ENCODE measurements at places on chromosomes 3 and 15.

- no peak for DNase-seq
Measured at GRCh38 chr3:170137986-170138385, 43.5 kb downstream of the PHC3 start.

- no peak for DNase-seq
Measured at GRCh38 chr3:46959161-46959511, 17.4 kb downstream of the CCDC12 start.

GRCh38 chr3:146590521-146590920, 14.6 kb downstream of the PLSCR5 start:
- DNase-seq: no peak

GRCh38 chr3:178465260-178466180, 70.7 kb upstream of the KCNMB2 start:
- peak; percentile 15 for DNase-seq

DNA sequence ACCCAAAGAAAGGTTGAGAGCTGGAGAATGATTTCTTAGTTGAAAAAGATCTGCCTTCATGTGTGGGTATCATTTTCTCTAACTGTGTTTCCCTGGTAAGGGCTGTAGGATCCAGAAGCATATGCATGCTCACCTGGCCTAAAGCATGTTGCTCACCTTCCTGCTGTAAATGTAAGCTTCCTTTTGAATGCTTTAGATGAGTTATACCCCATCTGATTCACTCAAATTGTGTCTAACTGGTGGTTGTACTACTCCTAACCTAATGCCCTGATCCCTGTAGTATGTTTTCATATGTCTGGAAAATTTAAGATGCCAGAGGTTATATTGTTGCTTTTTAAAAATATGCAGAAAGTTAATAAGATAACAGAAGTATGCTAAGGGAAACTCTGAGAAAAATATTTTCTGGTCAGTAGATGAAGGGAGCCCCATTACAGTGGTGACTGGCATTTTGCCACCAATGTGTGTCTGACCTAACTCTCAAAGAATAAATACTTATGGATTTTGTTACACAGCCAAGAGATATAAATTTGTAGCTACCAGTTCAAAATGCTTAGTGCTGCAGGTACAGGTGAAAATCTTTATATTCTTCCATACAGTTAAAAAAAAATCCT, 7.7 kb downstream of the FILIP1L start:
- no peak for DNase-seq

- DNase-seq: no peak
Measured at GRCh38 chr3:54211097-54211496, 88.7 kb downstream of the CACNA2D3 start.

GRCh38 chr3:177817751-177818150, 620.5 kb upstream of the TBL1XR1 start:
- no peak for DNase-seq

- no peak for DNase-seq
Measured at GRCh38 chr3:55406696-55407425, 80.2 kb downstream of the WNT5A start.

DNA sequence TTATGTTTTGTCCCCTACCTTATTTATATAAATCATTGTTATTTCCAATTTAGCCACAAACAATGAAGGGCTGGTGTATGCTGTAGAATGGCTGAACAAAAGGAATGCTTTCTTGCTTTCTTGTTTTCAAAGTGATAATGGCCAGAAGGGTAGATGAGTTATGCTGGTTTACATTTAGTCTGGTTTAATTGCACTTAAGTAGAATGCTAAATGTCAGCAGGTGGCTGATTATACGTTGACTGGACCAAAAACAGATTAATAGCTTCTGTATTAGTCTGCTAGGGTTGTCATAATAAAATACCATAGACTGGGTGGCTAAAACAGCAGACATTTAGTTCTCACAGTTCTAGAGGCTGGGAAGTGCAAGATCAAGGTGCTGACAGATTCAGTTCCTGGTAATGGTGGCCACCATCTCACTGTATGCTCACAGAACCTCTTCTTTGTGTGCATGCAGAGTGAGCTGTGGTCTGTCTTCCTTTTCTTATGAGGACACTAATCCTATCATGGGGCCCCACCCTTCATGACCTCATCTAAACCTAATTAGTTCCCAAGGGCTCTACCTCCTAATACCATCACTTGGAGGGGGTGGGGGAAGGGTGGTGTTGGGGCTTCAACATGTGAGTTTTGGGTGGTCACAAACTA, 17.1 kb upstream of the XIRP1 start:
- no peak for DNase-seq

DNA sequence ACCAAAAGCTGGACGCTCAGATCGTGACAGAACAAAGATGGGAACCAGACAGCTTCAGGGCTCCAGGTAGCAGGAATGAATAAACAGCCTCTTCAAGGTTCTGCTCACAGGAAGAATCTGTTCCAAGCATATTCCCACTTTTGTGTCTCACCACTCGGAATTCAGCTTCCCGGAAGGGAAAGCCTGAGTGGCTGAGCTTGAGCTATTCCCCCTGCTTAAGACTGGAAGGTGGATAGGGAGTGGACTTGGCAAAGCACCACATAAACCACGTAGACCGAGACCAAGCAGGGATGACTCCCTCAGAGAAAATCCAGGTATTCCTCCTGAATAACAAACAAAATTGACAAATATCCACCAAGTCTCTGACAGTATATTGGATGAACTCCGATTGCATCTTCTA, 180.2 kb upstream of the NR2F2 start:
- no peak for DNase-seq

GRCh38 chr15:89917442-89918101, 4.8 kb upstream of the ARPIN start:
- no peak for DNase-seq

DNA sequence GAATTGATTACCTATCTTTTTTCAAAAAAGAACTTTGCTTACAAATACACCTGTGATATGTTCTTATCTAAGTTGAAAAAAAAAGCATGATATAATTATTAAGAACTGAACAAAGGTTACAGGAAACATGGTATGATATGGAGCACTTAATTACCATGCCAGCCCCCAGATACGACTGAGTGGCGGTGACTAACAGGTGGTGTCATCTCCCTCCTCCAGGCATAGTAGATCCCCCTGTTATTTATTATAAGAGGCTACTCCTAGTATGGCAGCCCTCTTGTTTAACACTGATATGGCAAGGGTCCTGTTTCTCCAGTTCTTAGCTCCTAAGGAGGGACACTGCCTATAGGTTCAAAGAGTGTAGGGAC, 31.0 kb upstream of the TM4SF4 start:
- DNase-seq: no peak

DNA sequence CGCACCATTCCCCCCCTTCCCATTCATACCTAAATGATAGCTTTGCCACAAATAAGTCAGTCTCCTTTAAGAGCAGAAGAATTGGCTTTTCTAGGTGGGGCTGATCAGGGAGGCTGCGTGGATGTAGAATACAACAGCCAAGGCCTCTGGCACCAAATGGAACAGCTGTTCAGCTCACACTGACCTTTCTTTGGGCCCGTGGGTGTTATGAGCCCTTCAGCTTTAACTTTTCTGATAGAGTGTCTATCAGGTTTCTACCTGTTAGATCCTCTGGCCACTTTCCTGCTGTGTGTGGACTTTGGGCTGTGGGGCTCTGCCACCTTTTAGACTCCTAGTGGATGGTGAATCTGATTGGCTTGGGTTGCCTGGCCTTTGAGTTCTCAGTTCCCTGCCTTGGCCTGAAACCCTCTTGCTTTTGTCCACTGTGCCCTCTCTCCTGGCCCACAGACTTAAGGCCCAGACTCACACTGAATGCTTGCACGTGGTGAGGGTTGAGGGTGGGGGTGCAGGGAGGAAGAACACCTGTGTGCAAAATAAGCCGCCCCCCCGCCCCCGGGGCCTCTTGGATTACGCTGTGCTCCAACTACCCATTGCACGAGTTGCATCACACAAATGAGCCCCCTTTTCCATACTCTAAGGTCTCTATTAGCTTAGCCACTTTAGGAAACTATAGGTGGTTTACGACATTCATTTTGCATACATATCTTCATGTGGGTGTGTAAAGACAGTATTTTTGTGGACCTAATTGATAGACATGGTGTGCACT, 1.3 kb upstream of the RFX7 start:
- peak; percentile 45 for DNase-seq

DNA sequence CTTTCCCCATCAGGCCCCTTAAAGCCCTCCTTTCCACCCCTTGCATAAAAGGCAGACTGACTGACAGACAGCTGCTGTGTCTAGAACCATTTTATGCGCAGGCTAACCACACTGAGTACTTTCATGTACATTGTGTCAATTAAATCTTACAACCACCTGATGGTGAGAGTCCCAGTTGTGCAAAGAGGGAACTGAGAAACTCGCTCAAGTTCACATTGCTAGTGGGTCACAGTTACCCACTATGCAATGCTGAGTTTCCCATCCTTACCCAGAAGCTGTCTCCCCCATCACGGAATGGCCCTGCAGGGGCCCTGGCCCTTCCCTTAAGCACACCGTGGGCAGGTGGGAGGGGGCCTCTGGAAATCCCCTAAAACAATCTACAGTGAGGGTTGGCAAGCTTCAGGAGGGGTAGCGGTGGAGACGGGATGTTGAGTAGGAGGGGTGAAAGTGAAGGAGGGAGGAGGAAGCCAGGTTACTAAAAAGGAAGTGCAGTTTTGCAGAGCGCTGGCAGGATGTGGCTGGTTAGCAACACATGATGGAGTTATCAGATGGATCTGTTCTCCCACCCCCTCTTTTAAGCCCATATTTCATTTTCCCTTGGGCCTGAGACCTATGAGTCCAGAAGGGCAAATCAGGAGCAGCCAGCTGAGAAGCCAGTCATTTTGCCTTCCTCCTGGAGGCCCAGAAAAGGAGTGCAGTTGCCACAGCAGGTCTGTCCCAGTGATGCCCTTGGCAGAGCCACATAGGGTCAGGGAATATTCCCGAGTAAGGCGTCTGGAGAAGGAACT, 30.0 kb downstream of the STARD5 start:
- peak; percentile 58 for DNase-seq

DNA sequence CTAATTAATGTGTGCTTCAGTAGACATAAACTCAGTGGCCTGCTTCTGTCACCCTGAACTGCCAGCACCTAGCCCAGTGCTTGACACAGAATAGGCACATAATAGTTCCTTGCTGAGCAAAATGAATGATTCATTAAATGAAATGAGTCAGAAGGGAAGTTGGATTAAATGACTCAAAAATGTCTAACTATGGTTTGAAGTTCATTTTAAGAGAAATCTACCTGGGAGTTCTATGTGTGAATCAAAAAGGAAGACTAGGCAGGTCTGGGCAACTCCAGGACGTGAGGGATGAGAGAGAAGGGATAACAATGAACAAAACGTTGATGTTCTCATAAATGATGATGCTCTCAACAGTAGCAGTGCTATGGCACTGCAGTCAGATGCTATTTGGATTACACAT, 175.0 kb downstream of the CFAP20DC start:
- DNase-seq: peak; percentile 40

GRCh38 chr3:88535563-88535962, 385.8 kb downstream of the C3orf38 start:
- DNase-seq: no peak

GRCh38 chr3:49324768-49325167, 15.1 kb downstream of the USP4 start:
- no peak for DNase-seq

DNA sequence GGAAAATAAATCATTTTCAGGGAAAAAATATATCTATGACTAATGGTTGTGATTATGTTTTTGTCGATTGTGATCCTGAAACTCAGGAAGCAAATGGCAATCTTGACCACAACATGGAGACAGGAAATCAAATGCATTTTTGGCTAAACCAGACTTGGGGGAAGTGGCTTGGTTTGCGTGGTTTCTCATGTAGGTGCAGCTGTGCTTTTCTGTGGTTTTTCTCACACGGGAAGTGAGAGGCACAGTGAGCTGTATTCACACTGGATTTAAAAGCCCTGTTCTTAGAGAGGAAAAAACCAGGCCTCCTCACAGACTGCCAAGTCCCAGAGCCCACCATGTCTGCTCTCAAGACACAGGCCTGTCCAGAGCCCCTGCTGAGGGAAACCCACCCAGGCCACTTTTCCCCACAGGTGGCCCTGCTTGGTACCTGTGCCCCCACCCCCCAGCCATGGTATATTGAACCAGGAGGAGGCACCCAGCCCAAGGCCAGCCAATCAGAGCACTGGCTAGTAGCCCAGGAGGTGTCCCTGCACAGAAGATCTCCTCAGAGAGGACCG, 46.1 kb downstream of the BTD start:
- DNase-seq: peak; percentile 65

DNA sequence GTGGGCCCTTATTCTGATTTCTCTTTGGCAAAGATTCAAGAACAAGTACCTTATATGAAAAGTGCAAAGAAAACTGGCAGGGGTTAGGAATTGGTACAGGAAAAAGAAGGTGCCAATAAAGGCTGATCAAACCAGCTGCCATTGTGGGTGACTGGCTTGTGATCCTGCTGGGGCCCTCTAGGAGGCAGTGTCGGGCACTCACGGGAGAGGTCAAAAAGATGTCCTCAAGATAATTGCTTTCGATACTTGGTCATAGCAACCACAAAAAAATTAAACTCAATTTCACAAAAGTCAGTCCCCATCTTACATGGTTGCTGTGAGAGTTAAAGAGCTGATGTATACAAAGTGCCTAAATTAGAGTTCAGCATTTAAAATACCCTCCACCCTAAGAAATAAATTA, 31.0 kb upstream of the CAV3 start:
- DNase-seq: no peak

DNA sequence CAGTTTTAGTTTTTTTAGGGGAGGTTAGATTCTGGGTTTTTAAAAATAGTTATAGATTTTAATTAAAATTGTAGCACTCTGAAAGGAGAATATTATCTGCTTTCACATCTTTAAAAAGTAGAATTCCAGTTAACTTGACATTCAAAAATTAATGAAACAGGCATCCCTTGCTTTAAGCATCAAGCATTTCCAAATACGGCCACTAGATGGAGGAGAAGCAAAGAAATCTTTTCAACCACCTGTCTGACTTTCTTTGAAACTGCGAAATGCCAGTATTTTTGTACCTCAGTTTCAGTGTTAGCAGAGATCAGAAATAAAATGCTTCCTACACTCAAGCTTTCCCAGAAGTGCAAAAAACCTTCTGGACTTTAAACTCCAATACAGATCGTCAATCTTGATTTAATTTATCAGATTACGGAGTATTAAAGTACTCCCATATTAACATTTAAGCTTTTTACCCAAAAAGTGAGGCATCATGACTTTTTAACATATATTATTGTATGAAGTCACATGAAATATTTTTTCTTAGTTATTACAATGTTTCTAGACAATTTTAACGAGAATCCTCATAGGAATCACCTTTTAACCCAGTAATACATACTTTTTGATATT, 153.3 kb downstream of the P3H2 start:
- peak; percentile 55 for DNase-seq
